ENCODE measurements at places on chromosomes 6 and 20.

- no peak for DNase-seq
Measured at GRCh38 chr6:7684843-7685242, 41.1 kb upstream of the BMP6 start.

GRCh38 chr6:30541515-30542403 is 14.5 kb downstream of the GNL1 start:
- DNase-seq, result peak; percentile 88

GRCh38 chr6:68638230-68638900 is 3.3 kb downstream of the ADGRB3 start:
- peak; percentile 24 for DNase-seq

DNA sequence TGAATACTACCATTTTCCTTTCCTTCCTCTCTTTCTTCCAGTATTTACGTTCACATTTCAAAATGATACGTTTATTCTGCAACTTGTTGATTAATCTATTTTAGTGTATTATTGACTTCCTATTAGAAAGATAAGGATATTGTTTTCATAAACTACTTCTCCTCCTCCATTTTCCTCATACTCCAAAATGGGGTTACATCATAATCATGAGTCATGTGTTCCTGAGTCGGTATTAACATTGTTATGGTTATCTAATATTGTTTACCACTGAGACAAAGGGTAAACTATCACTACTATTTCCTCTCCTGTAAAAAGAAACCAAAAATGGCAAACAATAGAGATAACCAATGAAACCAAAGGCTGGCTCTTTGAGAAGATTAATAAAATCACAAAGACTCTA is 126.5 kb upstream of the CDYL start:
- DNase-seq, result no peak

- DNase-seq, result no peak
Measured at GRCh38 chr6:149229096-149229495, 88.4 kb upstream of the TAB2 start.

DNA sequence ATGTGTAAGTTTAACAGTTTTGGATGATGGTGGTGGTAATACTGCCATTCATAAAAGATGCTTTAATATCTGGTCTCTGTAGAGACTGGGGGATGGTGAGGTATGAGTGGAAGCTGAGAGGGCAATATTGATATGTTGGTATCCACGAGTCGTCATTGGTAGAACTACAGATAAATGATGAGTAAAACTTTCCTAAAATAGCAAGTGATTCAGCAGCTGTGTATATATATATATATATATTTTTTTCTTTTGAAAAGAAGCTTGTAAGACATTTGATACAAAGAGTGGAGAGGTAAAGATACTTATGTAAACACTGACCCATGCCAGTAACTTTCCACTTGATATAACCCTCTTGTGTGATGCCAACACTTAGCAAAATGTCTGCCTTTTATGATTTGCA is 41.7 kb upstream of the CITED2 start:
- DNase-seq, result no peak

DNA sequence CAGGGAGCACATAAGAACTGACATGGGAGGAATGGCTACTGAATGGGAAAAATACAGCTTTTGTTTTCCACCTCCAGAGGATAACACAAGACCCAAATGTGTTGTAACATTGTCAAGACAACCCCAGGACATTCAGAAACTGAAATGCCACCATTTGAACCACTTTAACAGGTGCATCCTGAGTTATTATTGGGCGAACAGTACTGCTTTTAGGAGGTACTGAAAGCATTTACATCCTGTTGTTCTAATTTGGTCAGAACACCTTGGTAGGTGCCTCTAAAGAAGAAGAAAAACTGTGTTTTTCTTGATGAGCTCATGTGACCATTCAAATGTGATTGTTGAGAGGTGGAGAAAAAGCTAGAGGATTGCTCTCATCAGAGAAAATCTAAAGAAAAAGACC is 6.4 kb upstream of the TXNDC5 start:
- DNase-seq, result no peak

GRCh38 chr6:13814938-13815575 is 700 bp upstream of the MCUR1 start:
- DNase-seq, result no peak

DNA sequence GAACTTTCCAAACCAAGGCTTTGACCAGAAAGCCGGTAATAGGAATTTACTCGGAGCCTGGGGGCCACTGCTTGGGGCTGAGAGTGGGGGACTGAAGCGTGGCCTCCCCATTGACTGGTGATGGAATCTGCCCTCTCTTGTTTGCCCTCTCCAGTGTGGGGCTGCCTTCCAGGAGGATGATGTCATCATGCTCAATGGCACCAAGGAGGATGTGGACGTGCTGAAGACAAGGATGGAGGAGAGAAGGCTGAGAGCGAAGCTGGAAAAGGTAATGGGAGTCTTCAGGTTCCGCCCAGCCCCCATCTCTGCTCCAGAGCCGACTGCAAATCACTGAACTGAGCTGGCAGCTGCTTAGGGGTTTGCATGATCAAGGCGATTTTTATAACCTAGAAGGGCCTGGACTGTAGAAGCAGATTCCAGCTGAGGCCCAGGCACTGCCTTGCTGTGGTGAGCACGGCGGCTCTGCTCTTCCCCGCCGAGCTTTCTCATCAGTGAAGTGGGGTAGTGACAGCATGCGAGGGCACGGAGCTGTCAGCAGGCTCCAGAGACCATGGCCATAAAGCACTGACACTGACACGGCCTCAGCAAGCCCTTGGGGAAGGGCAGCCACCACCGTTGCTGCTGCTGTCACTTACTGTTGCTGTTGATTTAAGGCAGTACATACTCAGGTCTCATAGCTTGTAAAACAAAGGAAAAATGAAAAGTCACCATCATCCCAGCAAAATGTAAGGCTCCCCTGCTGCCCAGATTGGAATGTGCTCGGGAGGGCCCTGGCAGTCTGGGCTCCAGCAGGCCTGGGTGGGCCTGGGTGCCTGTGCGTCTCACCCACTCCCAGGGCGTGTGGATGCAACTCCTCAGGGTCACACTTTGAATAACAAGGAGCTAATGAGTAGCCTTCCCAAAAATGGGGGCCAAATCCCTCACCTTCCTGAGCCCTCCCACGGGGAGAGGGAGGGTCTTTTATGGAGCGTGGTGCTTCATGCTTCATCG is 11.1 kb upstream of the FAM209A start:
- no peak for DNase-seq

DNA sequence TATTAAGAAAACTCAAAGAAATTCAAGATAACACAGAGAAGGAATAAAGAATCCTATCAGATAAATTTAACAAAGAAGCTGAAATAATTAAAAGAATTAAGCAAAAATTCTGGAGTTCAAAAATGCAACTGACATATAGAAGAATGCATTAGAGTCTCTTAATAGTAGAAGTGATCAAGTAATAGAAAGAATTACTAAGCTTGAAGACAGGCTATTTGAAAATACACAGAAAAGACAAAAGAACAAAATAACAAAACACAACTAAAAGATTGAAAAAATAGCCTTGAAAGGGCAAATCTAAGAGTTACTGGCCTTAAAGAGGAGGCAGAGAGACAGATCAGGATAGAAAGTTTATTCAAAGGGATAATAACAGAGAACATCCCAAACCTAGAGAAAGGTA is 12.1 kb downstream of the SNX14 start:
- DNase-seq, result no peak

DNA sequence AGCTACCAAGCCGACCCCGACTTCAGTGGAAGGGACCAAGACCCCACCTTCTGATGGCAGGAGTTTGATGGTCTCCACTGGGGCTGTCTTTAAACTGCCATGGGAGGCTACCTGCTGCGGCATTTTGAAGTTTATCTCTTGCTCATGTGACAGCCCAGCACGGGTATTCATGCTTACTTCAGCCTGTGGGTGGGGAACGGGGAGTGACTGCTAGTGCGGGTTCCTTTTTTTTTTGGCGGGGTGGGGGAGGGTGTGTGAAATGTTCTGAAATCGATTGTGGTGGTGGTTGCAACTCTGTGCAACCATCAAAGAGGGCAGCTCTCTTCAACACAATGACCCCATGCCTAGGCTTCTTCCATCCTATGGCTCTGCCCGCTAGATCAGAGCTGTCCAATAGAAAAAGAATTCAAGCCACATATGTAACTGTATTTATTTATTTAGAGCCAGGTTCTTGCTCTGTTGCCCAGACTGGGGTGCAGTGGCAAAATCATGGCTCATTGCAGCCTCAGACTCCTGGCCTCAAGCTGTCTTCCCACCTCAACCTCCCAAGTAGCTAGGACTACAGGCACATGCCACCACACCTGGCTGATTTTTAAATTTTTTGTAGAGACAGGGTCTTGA is 53.7 kb downstream of the PPP1R16B start:
- peak; percentile 61 for DNase-seq

- no peak for DNase-seq
Measured at GRCh38 chr6:112938650-112939049, 591.5 kb downstream of the RFPL4B start.

DNA sequence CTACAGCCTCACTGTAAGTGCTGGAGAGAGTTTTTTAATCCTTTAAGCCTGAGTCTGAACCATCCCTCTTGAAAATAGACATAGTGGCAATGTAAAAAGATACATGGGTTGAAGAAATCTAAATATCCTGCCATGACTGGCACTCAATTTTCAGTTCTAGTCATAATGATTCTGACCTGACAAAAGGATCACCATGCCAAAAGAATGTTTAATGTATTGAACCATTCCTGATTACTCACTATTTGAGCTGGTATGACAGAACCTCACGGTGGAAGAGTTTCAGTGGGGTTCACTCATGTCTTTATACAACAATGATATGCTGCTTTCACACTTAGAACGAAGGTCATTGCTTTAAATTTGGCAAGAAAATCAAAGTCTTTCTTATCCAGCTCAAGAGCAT is 93.4 kb downstream of the HIVEP2 start:
- DNase-seq, result no peak

GRCh38 chr6:74925683-74926082 is 280.2 kb downstream of the COL12A1 start:
- DNase-seq, result no peak

- no peak for DNase-seq
Measured at GRCh38 chr6:135231469-135231844, 50.3 kb downstream of the MYB start.

GRCh38 chr6:76584121-76584520 is 511.7 kb upstream of the IMPG1 start:
- DNase-seq, result no peak

DNA sequence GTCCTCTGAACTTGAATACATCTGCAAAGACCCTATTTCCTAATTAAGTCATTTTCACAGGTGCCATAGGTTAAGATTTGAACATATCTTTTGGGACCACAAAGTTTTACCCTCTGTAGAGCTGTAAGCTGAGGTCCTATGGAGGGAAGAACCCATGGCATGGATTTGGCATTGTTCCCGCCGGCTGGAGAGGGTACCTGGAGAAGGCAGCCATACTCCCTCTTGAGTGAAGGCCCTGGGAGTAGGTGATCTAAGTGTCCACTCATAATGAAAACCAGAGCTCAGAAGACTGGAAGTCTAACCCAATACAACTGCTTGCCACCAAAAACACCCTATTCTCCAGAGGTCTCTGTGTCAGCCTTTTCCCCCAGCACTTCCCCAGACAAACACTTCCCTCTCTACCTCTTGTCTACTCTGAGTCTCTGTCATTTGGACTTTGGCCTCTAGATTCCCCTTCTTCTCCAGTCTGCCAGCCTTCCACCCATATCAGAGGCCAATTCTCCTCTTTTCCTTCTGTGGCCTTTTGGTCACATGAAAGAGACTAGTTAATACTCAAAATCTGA is 363.9 kb downstream of the MAFB start:
- no peak for DNase-seq

DNA sequence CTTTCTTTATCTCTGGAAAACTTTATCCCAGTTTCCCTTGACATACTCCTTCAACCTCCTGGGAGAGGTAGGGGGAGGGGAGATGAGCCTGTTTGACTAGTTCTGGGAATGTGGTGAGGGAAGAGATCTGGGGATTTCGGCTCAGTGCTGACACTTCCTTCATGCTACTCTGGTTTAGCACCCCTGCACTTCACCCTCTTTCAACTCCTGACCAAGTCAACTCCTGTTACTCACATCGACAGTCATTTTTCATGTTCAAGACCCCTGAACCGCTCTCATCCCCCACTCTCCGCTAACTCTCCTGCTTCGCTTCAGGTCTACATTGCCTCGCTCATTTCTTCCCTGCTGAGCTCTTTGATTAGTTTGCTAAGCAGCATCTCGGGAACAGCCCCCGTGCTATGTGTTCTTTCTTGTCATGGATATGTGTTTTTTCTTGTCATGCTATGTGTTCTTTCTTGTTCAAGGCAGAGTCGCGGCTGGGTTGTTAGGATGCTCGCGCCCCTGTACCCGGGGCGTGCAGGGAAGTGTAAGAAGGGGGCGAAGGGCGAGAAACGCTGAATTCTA is 16.6 kb upstream of the TRIM27 start:
- DNase-seq, result peak; percentile 45

DNA sequence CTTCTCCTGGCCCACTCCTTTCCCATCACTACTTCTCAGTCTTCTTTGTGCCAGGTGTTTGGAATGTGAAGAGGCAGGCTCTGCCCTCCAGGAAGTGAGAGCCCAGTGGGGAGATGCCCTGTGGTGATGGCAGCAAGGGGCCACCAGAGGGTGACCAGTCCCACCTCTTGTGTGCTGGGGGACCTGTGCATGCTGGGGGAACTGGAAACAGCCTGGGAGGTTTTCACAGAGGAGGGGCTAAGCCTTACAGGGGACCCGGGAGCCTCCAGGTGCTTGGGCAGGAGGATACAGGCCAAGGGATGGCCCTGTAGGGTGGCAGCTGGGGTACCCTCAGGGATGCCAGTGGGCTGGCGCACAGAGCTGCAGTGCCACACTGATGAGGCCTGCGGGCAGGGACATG is 72.3 kb downstream of the RAMACL start:
- no peak for DNase-seq

- no peak for DNase-seq
Measured at GRCh38 chr6:116408491-116408890, 37.7 kb downstream of the DSE start.

- DNase-seq, result peak; percentile 88
Measured at GRCh38 chr6:136822376-136823127, at the start of gene PEX7. Gene PEX7, plus strand, starts transcription at chr6:136822592. Its CDS starts 74 bp downstream, at chr6:136822666.

GRCh38 chr20:46865824-46866223 is 28.8 kb upstream of the EYA2 start:
- DNase-seq, result no peak
